ENCODE measurements at places on chromosomes 1 and 21. TPM values are rescaled to one million over a fixed set of nuclear protein-coding genes. Genes with fewer than 3 reads are reported as not detected.

DNA sequence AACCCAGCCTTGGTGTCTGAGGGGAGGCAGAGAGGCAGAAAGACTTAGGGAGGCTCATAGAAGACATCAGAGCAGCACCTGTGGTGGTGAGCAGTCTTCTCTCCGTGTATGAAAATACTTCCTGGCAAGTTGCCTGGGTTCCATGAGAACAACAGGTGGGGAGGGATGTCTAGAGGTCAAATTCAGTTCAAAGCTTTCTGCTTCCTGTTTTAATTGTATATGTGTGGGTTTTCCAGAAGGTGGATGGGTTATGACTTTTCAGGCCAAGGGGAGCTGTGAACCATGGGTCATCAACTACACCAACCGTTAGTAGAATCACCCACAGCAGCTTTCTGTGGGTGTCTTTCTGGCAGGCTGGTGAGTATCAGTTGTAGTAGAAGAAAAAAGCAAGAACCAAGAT, 4.1 kb upstream of the FCRL2 start:
- no peak for DNase-seq

The ST6GALNAC3 gene
- total RNA-seq, result 2.5 TPM

The GSTM3 gene
- 8.1 TPM for total RNA-seq

DNA sequence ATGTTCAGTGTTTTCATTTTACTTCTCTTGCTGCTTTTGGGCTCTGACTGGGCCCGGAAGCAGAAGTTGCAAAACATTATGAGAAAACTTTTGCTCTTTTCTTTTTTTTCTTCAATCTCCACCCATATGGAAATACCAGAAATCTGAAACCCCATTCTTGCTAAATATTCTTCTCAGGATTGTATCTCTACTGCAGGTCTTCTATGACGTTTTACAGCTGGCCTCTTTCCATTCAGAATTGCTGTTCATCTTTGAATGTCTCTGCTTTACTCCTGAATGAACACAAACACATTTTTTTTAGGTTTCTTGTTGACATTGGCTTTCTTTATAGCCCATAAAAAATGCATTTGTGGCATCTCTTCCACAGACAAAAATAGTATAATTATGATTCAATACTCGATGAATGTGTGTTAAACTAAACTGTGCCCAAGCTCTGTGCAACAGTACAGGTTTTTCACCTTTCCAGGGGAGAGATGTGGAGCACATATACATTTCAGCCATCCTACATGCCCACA, 18.8 kb downstream of the PTPRC start:
- no peak for DNase-seq

The SEMA6C gene
- total RNA-seq, result 4.3 TPM

The NPHS2 gene
- not detected for total RNA-seq

- no peak for DNase-seq
These were observed 280.8 kb downstream of the SPATA17 start for GRCh38 chr1:217911908-217912307.

The VTCN1 gene
- total RNA-seq, result not detected

GRCh38 chr1:101992821-101993575, 3.7 kb downstream of the OLFM3 start:
- DNase-seq, result no peak

The GUCA2B gene
- not detected for total RNA-seq

GRCh38 chr1:36510418-36510817, 27.7 kb upstream of the CSF3R start:
- DNase-seq, result no peak

The CTSK gene
- 9.7 TPM for total RNA-seq

The THEM4 gene
- 41.5 TPM for total RNA-seq

GRCh38 chr1:90973897-90974798, 47.7 kb downstream of the ZNF644 start:
- DNase-seq, result no peak

- DNase-seq, result no peak
These were observed 128.3 kb downstream of the CASZ1 start for GRCh38 chr1:10667861-10668761.

DNA sequence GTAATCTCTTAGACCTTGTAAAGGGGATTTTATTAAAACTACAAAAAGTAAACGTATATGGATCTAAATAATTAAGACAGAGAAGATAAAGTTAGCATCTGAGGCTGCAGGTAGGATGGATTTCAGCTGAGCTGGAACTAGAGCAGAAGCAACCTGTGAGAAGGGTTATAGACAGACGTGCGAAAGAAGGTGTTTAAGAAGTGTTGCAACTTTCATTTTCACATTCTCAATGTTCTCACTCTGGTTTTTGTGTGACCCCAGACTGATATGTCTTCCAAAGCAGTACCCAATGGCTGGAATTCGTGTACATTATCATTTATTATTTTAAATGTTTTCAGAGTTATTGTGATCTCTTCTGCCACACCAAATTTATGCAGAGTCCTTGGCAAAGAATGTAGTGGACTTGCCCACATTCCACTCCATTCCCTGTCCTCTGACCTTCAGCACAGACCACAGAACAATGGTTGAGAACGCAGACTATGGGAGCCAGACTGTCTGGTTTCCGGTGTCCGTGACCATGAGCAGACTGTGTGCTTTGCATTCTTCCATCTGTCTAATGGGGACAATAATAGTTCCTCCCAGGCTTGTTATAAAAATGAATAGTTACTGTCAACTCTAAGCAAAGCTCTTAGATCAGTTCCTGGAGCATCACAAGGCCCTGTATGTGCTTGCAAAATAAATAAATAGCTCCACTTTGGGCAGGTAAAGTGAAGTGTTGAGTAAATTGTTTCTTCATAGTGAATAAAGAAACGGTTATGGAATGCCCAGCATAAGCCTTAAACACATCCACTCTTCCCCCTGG, 140.6 kb upstream of the SAMSN1 start:
- DNase-seq, result no peak

GRCh38 chr1:40272653-40273213, 14.7 kb downstream of the ZMPSTE24 start:
- DNase-seq, result no peak

DNA sequence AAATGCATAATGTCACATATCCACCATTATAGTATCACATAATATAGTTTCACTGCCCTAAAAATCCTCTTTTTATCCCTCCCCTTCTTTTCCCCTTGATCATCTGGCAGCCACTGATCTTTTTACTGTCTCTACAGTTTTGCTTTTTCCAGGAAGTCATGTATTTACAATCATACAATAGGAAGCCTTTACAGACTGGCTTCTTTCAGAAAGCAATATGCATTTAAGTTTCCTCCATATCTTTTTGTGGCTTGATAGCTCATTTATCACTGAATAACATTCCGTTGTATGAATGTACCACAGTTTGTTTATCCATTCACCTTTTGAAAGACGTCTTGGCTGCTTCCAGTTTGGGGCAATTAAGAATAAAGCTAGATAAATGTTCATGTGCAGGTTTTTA, 14.3 kb upstream of the WDTC1 start:
- DNase-seq, result no peak

The RPS27 gene
- total RNA-seq, result 1,821 TPM

The MX1 gene
- 65.2 TPM for total RNA-seq

The HSPA6 gene
- total RNA-seq, result 0.53 TPM

DNA sequence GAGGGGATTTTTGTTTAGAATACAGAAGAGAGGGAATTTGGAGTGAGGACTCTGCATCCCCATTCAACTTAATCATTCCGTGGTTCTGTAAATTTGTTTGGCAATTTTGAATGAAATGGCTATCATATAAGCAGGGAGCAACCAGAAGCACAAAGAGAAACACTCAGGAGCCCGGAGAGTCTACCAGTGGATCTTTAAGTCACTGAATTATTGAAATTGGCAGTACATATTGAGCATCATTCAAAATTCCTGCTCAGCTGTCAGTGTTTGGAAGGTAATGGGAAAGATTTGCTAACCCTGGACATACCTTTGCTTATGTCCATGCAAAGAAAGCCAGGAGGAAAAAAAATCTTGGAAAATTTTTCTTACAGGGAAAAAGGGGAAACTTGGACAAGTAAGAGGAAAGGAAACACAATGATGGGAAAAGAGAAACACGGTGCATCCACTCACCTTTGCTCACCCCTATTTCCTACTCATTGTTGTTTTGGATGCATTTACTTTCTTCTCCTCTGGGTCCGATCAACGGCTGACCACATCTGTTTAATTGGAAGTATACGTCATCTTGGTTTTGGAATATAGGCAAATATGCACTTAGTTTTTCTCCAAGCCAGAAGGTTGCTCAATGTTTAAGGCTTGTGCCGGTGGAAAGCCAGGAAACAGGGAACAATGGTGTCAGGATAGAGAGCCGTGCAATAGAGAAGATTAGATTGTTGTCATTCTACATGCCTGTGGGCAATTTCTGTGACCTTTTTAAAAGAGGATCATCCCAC, 243.0 kb upstream of the LYPLAL1 start:
- DNase-seq, result no peak

GRCh38 chr1:53769780-53770179, 30.8 kb upstream of the GLIS1 start:
- DNase-seq, result no peak

DNA sequence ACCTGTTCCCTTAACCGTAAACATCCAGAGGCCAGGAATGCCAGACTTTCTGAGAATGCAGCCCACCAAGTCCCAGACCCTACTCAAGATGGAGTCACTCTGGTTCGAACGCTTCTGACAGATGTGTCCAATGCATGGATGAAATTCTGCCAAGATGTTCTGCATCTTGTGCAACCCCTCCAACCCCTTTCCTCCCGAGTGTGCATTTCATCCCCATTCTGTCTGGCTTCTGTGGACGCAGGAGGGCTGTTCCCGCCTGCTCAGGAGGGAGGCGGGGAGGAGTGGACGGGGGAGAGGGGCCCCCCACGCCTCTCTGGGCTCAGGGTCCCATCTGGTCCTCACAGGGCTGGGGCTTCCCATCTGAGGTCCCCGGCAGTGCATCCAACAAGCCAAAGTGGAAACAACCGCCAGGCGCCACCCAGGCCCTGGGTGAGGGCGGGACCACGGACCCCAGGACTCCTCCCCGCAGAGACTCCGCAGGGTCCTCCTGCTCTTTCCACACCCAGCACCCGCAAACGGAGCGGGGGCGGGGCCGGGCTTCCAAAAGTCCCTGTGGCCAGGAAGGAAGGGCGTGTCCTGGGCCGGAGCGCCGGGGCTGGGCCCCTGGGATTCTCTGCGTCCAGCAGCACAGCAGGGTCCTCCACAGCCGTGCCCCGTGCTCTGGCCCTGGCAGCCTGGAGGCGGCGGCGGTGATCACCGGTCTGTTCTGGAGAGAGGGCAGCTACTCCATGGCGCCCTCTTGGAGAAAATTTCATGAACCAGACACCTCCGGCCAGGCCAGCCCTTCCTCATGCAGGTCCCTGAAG, 27.8 kb upstream of the SUMO3 start:
- DNase-seq, result peak; percentile 71

DNA sequence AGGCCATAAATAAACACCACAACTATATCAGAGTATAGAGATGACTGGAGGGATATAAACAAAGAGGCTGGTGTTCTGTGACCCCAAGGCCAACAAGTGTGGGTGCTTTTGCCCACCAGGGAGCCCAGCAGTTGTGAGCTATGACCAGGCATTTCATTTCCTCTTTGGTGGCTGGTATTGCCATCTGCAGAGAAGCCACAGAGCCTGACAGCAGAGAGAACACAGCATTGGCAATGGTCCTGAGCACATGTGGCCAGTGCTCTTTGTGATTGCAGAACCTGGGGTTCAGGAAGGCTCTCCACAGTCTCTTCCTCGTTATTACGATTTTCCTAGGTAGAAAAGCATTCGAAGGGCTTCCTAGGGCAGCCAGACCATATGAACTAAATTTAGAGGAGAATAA, 112.3 kb downstream of the TM2D1 start:
- no peak for DNase-seq

GRCh38 chr1:79982211-79982610, 975.7 kb upstream of the ADGRL4 start:
- DNase-seq, result no peak

Measured in activated T-cell treated with anti-CD3 and anti-CD28 coated beads, Interleukin-2, amount 50 U/mL, for 72 hours (primary cell).